ENCODE measurements at places on chromosomes 12 and 14. TPM values are rescaled to one million over a fixed set of nuclear protein-coding genes. Genes with fewer than 3 reads are reported as not detected.

Gene ART4
- total RNA-seq, result not detected

Gene HPD
- 1.4 TPM for total RNA-seq

Gene C12orf56
- total RNA-seq, result 0.03 TPM

Gene SLC11A2
- total RNA-seq, result 20.0 TPM

Gene GLS2
- 0.20 TPM for total RNA-seq

Data from A549 treated with Hydrocortisone at 1 μM for 4 hours (cell line).